ENCODE measurements at places on chromosomes 6 and 20.
A peak's percentile ranks its signal among the peaks of the same experiment; 100 is the strongest.

DNA sequence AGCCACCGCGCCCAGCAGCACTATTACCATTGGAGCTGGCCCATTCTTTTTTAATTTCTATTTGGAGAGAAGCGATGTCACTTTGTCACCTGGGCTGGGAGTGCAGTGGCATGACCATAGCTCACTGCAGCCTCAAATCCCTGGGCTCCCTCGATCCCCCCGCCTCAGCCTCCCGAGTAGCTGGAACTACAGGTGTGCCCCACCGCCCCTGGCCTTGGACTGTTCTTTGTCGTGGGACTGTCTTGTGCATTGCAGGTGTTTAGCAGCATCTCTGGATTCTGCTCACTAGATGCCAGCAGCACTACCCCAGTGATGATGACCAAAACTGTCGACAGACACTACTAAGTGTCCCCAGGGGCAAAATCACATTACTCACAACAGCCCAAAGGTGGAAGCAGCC, 80.3 kb downstream of the PRND start:
- no peak for DNase-seq

DNA sequence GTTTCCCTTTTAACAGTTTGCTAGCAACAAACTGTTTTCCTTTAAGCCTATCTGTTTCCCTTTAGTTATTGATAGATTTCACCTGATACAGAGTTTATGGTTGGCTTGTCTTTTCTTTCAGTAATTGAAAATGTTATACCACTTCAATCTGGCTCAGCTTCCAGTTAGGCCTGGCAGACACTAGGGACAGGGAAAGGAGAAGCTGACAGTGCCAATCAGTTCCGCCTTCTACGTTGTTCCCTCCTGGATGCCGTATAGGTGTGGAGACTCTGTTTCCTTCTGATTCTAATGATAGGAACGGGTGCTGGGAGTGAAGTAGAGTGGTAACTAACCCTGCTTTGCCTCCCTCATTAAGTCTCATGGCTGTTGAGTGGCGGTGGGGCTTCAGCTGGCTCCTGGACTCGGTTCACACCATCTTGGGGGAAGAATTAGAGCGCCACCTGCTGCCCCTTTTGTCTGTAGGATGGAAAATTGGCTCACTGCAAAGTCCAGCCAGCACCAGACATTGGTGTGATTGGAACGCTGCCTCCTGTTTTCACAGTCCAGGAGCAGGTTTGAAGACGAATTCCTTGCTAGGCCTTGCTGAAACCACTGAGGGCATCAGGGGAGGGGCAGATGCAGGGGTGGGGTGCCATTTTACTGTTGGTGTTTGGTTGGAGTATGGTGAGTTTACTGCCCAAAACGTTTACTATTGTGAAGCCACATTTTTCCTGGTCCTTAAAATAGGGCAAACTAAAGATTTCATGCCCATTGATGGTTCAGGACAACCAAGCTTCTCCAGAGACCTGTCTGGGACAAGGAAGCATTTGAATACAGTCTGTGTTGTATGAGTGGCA, 1729.5 kb downstream of the GRIK2 start:
- peak; percentile 29 for DNase-seq

DNA sequence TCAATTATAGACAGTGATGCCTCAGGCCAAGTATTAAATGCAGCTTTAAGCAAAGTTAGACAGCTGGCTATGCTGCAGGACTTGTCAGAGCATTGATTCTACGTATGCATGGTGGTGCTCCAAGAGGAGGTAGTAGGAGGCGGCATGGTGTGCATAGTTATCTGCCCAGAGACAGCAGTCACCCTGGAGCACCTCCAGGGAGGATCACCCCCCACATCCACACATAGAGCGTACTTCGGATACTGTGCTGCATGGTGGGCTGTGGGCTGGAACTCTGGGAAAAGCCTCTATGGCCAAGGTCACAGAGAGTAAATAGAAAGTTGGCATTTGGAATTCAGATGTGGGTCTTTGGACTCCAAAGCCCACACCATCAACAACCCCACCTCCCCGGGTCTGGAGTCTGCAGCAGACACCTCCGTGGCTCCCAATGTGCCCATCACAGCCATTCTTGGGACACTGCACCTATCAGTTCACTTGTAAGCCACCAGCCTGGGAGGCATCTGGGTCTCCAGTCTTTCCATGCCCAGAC, 64.5 kb upstream of the STX16 start:
- DNase-seq = no peak

DNA sequence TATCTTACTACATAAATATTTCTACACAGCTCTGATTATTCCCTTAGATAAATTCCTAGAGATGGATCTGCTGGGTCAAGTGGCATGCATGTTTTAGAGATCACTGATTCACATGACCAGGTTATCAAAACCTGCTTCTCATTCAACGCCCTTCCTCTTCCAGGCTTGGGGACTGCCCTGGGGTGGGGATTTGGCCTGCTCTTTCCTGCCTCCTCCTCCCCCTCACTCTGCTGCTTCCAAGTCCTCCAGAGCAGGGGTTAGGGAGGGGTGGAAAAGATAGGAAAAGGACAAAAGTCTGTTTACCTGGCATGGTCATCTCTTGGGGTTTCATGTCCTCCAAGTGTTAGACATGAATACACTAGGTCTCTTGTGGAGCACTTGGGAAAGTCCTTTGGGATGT, 105.6 kb upstream of the GPR6 start:
- DNase-seq = no peak

- no peak for DNase-seq
These were observed 29.3 kb downstream of the TRIM38 start for GRCh38 chr6:25991785-25992412.

- DNase-seq = no peak
These were observed 264.4 kb downstream of the COL12A1 start for GRCh38 chr6:74941424-74941823.

- DNase-seq = no peak
These were observed 190.7 kb downstream of the PLCB1 start for GRCh38 chr20:8322662-8323217.

- no peak for DNase-seq
These were observed 60.8 kb downstream of the RBM38 start for GRCh38 chr20:57451795-57452661.

DNA sequence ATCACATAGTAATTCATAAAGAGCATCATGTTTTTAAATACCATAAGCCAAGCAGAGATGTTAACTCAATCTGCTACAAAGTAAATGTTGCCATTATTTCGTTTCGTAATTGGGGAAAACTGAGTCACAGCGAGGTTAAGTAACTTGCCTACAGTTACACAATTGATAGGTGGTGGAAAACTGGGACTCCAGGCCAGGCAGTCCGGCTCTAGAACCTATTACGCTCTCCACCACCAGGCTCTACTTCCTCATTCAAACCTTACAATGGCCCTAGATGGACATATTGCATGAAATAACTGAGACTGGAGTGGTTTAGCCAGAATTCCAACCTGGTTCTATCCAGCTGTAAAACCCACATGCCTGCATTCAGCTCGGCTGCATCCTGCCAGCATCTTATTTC, 58.2 kb downstream of the LINC00237 start:
- DNase-seq = no peak

DNA sequence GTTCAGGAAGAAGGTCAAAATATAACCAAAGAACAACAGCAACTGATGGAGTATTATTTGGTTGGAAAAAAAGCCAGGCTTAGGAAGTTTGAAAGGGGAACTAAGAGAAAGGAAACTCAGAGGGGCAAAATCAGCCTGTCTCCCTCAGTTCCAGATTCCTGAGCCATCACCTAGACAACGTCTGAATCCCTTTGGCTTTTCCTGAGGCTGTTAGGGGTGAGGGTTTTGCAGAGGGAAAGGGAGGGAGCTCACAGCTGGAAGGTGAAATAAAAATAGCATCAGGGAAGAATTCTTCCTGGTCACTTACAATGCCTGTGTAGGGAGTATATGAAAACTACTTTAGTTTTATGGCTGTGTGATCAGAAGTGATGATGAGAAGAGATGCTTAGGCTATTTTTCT, 100.5 kb downstream of the SOBP start:
- DNase-seq = no peak

GRCh38 chr6:2962004-2962403, 9.4 kb downstream of the SERPINB6 start:
- DNase-seq = no peak

DNA sequence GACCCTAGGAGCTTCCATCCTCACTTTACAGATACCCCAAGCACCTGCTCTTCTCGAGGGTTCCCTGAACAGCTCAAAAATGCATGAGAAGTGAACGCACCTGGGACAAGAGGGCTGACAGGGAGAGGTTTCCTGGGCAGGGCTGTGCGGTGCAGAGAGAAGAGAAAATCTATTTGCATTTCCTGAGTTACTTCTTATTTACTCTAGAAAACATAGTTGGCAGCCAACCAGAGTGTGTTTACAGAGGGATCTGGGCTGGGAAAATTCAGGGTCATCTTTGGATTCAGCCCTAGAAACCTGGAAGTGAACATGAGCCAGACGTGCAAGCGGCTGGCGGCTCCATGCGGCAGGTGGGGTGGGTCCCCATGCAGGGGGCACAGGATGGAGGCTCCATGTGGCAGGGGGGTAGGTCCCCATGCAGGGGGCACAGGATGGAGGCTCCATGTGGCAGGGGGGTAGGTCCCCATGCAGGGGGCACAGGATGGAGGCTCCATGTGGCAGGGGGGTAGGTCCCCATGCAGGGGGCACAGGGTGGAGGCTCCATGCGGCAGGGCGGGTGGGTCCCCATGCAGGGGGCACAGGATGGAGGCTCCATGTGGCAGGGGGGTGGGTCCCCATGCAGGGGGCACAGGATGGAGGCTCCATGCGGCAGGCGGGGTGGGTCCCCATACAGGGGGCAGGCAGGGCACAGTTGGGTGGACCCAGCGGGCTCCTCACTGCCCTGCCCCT, 342.0 kb downstream of the TAF4 start:
- DNase-seq = no peak

DNA sequence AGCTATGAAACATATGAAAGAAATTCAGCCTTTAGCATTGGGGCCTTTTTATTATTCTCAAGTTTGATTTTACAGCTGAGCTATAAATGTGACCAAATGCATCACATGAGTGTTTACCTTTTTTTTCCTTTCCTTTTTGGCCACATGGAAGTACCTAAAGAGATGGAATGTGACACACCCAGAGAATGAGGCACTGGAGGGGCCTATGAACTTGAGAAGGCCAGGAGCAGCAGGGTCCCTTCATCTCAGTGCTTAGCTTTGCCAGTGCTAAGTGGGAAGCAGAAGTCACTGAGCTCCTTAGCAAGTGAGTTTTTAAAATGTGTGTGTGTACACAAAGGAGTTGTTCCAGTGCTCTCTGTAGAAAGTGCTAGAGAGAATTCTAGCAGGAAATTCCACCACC, 44.7 kb downstream of the RREB1 start:
- DNase-seq = no peak

DNA sequence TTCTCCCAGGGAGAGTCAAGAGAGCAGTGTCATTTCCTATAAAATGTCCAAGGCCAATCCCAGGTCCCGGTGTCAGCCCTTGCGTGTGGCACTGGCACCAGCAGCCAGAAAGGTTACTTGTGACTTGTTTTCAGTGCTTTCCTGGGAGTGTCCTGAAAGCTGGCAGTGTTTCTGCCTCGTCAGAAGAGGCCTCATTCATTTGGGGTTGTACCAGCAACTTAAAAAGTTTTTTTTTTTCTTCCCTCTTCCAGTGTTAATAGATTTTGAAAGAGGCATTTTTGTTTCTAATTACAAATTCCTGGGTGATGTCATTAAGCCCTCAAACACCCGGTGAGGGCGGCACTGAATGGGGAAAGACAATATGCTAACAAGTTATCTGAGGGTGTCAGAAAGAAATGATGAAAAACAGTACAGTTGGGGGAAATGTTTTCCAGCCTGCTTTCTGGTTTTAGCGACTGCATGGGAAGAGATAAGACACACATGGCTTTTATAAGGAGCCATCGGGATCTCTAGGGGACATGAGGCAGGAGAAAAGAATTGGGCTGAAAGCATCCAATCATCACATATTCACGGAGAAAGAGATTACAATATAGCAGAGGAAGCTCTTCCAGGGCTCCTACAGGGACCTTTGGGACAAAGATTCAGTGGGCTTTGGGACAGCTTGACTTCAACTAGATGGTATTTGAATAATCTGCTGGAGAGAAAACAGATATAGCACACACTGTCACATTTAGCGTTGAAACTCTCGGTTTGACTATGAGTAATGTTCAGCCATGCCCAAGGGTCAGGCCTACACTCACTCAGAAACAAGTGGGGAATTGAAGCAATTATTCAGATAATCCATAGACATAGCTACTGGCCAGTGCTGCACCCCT, 153.0 kb downstream of the BCAS1 start:
- DNase-seq = peak; percentile 92

DNA sequence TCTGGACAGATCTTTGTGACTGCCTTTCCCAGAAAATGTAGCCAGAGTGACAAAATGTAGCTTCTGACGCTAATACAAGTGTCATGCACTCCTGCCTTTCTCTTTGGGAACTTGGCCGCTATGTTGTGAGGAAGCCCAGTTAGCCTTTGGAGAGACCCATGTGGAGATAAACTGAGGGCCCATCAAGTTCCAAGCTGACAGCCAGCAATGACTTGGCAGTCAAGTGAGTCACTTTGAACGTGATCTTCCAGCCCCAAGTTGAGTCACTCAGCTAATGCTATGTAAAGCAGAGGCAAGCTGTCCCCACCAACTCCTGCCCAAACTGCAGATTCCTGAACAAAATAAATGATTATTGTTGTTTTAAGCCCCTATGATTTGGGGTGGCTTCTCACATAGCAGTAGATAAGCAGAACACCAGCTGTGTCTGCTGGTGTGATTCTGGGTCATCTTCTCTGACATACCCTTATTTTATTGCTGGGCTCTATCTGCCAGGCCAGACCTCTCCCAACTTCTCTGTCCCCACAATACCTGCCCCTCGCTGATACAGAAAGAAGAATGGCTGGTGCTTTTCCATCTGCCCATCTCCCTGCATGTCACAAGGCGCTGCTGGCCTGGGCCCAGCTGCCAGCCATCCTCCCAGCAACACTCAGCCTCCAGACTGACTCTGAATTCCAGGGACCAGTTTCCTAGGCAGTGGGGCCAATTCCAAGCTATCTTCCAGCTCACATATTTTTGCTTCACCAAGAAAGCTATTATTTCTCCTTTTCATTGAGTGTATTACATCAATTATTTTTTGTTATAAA, 274.8 kb downstream of the LRFN2 start:
- DNase-seq = no peak

DNA sequence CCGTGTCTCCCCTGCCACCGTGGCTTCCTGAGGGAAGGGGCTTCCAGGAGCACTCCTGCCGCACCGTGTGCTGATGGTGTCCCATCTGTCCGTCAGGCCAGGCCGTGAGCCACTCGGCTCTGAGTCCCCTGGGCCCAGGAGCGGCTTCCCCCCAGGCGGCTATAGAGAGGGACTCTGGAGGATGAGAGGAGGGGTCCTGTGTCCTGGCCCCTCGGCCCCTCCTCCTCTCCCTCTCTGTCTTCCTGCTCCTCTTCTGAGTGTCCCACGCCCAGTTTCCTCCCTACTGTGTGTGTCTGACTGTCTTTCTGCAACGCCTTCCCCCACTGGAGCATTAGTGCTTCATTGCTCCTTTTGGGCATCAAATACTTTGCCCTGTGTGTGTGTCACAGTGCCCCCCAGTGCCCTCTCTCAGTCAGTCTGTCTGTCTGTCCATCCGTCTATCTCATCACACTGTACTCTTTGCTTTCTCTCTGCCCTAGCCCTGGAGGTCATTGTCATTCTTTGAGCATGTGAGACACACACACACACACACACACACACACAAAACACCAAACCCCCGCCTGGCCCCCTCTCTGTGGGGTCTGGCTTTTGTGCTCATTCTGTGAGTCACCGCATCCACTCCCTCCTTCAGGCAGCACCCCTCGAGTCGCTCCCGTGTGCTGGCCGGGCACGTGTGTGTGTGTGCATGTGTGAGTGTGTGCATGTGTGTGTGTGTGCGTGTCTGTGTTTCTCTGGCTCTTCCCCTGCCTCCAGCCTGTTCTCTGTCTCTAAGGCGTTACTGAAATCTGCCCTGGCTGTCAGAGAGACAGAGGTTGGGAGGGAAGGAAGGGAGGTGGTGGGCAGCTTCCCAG, 71.9 kb downstream of the SRC start:
- DNase-seq = no peak
